ENCODE measurements at places on chromosomes 3 and 15.

DNA sequence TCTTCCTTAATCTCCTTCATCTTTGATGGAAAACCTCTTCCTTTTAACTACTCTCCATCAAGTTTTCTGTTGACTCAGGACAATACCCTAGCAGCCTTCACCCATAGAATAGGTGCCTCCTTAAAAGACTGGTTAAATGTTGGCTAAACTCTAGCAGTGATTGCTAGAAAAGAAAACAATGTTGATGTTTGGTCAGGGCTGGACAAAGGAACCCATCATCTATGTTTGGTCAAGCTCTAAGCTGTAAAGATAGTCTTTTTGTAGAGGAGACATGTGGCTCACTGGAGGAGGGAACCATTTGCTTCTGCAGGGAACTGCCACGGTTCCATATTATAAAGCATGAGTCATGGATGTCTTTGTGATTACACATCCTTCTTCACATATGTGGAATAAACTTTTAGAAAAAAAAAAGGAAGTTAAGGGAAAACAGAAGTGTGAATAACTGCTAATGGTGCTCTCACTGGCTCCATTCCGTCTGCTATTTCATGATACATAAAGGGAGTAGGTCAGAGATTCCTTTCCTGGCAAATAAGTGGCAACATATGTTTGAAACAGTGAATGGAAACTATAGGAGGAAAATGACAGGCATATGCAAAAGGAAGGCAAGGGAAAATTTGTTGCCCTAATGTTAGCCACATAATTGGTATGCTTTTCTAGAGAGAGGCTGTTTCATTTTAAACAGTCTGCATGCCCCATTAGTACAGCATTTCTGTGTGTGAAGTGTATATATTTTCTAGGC is 78.2 kb downstream of the CMSS1 start:
- DNase-seq = no peak

DNA sequence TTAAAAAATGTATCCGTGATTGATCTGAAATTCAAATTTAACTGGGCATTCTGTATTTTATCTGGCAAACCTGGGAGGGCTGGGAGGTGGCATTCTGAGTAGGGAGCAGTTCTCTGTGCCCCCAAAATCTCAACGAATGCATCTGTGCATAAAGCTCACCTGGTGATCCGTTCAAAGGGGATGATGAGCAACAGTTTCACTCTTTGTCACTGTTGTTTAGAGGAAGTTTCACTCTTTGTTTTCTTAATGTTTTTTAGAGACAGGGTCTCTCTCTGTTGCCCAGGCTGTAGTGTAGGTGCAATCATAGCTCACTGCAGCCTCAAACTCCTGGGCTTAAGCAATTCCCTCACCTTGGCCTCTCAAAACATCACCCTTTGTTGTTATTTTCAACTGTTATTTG is 186.7 kb downstream of the SSR3 start:
- no peak for DNase-seq

GRCh38 chr15:29451201-29451781 is 181.7 kb upstream of the NSMCE3 start:
- DNase-seq = peak; percentile 58

DNA sequence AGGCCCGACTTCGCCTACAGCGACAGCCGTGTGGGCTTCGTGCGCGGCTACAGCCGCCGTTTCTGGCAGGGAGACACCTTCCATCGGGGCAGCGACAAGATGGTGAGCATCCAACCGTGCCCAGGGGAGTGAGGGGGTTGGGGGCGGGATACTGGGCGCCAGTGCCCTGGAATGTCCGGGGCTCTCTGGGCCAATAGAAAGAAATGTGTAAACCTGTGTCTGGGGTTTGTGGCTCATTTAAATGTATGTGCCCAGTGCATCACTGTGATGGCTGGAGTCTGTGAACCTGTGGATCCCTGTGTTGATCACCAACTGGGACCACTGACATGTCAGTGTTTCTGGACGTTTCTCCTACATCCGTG is 423 bp downstream of the CHAC1 start:
- no peak for DNase-seq

- no peak for DNase-seq
Observed at GRCh38 chr3:86056962-86057361, 934.0 kb downstream of the VGLL3 start.

GRCh38 chr3:73271-73670 is 123.3 kb upstream of the CHL1 start:
- no peak for DNase-seq

- DNase-seq = no peak
Observed at GRCh38 chr3:15998911-15999310, 175.6 kb upstream of the GALNT15 start.

DNA sequence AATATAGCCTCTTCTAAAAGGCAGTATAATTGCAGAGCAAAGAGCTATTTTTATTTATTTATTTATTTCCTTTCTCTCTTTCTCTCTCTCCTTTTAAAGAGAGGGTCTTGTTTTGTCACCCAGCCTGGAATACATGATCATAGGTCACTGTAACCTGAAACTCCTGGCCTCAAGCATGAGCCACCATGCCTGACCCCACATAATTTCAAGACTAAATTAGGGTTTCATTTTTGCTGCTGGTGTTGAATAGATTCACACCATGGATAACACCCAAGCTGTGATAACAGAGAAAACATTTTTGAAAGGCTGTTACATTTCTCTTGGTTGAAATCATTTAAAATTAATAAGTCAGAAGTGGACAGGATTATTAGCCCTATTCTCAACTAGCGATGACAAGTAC is 131.6 kb downstream of the LEKR1 start:
- no peak for DNase-seq

GRCh38 chr3:182568876-182569275 is 224.4 kb upstream of the ATP11B start:
- DNase-seq = no peak

GRCh38 chr15:96066852-96067495 is 263.5 kb upstream of the NR2F2 start:
- no peak for DNase-seq

GRCh38 chr15:69661446-69661845 is 208.8 kb downstream of the RPLP1 start:
- DNase-seq = no peak

DNA sequence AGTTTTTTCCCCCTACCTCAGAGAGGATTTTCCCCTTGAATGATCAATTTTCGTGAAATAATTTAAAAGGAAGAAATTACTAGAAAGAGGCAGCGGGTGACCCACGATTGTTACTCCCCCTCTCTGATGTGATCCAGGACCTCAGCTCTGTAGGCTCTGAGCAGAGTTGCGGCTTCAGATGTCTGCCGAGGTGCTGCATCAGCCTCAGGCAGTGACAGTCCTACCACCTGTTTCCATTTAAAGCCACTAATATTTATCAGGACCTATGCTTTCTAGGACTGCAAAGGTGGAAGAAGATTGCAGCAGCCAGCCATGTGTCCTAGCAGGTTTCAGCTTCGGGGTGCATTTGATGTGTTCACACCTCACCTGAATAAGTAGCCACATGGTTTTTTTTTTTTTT is 294.8 kb upstream of the C2CD4B start:
- DNase-seq = no peak

- no peak for DNase-seq
Observed at GRCh38 chr3:69343875-69344274, 42.0 kb downstream of the FRMD4B start.

- DNase-seq = no peak
Observed at GRCh38 chr15:58369261-58369701, 62.5 kb upstream of the LIPC start.

- no peak for DNase-seq
Observed at GRCh38 chr15:83285979-83286553, 1.6 kb upstream of the BNC1 start.

- no peak for DNase-seq
Observed at GRCh38 chr15:78574944-78575343, 9.6 kb downstream of the CHRNA5 start.

DNA sequence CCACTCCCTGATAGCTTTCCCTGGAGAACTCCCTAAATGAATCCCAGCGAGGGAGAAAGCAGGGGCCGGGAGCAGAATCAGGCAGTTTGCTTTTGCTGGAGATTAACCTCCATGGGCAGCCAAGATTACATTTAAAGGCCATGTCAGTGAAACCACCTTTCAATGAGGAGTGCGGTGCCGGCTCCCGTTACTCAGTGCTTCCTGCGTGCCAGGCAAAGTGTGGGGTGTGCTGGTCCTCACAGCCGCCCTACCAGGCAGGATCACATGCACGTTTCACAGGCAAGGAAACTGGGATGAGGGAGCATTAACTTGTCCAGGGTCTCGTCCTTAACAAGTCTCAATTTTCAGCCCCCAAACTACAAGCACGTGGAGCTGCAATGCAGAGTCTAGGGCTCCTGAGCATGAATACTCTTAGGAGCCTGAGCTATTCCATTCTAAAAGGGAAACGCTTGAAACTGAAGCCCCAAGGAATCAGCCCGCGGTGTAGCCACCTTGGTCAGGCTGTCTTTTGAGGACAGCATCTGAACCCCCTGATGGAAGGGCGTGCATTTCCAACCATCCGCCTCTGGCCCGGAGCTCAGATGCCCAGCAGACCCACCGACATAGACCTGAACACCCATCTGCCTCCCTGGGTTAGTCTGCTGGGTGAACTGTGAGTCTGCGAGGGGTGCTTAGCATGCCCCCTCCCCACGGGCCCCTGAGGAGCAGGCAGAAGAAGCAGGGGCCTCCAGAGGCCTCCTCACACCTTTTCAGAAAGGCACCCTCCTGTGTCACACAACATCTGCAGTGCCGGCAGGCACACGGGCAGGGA is 5.6 kb downstream of the IGDCC3 start:
- DNase-seq = no peak

- no peak for DNase-seq
Observed at GRCh38 chr3:149579838-149580542, 77.8 kb downstream of the WWTR1 start.

- DNase-seq = no peak
Observed at GRCh38 chr3:105093371-105094252, 273.1 kb upstream of the ALCAM start.

GRCh38 chr15:36953346-36953745 is 147.0 kb downstream of the MEIS2 start:
- DNase-seq = no peak

DNA sequence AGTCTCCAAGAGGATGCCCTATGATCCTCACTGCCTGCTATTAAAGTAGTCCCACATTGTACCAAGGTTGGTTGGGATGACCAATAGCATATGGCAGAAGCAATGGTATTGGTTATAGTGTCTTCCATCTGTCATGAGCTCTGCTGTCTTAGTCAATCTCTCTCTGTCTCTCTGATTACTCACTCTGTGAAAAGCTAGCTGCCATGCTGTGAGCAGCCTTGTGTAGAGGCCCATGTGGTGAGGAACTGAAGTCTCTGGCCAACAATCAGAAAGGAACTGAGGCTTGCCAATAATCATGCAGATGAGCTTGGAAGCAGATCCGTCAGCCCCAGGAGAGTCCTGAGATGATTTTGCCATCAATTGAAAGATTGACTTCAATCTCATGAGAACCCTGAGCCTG is 60.3 kb upstream of the CFAP161 start:
- DNase-seq = no peak

DNA sequence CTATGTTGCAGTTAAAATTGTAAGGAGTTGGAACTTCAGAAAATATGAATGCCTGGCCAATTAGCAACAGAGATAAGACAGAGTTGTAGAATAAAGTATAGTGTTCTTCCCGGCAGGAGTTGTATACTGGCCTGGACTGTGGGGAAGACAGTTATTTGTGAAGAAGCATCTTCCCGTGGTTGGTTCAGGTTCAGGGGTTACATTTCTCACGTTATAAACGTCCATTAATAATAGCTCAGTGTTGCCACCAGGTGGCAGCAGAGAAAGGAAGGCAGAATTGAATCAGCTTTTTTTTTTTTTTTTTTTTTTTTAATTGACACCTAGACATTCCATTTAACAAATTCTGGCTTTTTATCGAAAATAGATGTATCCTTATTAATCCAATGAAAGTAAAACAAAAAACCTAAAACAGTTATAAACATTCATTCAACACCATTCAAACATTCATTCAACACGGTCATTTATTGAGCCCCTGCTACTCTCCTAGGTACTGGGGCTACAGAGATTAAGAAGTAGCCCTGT is 66.4 kb upstream of the NR2E3 start:
- peak; percentile 46 for DNase-seq

- no peak for DNase-seq
Observed at GRCh38 chr15:75782926-75783325, 60.3 kb upstream of the UBE2Q2 start.

- DNase-seq = no peak
Observed at GRCh38 chr3:14123308-14124222, 1.1 kb downstream of the CHCHD4 start.

- no peak for DNase-seq
Observed at GRCh38 chr3:51962854-51963530, 4.3 kb downstream of the PCBP4 start.

DNA sequence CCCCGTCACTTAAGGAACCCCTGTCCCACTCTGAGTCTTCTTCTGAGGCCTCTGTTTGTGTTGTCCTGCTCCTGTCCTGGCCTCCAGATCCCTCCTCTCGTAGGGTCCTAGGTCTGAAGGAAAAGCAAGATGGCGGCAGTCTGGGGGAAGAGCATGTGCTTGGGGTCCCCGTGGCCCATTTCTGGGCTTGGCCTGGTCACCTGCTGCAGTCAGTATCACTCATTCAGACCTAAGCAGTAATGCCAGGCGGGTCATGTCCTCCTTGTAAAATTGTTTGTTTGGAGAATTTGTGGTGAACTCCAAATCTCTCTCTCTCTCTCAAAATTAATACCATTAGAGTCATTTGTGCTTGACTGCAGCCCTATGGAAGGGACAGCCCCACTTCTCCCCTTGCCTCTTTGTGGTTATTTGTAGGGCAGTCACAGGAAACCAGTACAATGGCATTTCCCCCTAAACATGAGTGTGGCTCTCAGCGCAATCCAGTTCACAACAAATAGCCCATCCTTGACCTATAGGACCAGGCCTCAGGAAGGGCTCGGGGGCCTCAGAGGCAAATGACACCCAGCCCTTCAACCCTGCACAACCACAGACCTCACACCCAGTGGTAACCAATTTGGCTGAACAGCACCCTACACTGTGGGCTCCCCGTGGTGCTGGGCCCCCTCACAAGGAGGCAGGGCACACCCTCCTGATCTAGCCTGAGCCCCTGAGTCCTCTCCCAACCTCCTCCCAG is 173.5 kb downstream of the OR4M2 start:
- DNase-seq = no peak

- peak; percentile 23 for DNase-seq
Observed at GRCh38 chr3:15331606-15332404, 581 bp downstream of the SH3BP5 start.

GRCh38 chr15:40454904-40455391 is 14.2 kb downstream of the BAHD1 start:
- DNase-seq = no peak

DNA sequence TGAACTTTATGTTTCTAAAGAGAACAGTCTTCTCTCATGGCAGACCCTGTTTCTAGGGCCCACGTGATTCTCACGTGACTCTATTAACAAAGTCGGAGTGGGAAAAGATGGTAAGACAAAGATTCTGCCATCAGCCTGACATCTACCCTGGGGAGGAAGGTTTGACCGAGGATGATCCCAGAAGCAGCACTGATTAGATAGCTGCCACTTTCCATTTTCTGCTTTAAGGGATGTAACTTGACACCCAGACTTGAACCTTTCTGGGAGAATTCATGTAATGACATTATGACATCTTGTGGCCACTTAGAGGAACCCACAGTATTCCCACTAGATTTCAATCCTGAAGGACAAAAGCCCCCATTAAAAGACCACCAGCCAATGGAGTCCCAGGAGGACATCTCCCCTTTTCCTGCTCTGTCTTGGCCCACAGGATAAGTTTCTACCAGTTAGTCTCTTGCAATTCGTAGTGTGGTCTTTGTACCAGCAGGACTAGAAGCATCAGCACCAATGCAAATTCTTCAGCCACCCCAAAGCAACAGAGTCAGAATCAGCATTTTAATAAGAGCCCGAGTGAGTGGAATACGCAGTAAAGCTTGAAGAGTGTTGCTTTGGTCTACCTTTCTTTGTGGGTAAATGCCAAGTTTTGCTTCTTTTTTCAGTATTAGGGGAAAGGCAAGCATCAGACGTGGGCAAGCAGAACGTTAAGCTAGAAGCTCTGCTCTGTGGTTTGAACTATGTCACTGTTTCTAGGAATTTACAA is 480.5 kb upstream of the PROK2 start:
- no peak for DNase-seq

Data from WTC11 (cell line).